ENCODE measurements at places on chromosomes 12 and 14.

DNA sequence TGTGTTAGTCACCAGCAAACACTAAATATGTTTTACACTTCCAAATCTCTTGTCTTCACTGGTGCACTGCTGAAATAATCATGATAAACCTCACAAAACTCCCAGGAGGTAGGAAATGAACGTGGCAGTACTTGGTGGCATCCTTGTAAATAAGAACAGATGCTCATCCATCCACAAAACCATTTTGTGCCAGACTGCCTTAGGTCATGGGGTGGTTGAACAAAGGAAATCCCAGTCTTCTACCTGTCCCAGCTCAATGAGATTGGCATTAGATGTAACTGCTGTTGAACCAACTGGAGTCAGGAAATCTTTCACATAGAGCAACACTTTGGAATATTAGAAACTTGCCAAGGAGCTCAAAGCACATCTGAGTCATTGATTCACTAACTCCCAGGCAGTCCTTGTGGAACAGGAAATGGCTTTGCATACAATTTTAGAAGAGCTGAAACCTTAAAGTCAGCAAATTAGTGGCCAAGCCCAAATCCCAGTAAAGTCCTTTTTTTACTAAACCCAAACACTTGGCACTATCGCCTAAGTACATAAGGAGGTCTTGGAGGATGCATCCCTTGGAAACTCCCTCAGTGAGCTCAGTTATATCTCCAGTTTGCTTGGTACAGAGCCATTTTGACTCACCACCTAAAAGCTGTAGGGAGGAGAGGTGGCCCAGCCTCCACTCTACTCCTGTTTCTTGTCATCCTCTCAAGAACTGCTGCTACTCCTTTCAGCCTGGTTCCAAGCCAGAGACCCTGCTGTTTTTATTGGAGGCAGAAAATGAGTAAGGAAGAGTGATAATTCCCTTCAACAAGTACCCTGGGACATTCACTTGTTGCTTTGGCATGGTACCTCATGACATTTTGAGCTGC lies 208.0 kb downstream of the NOVA1 start:
- no peak for DNase-seq

DNA sequence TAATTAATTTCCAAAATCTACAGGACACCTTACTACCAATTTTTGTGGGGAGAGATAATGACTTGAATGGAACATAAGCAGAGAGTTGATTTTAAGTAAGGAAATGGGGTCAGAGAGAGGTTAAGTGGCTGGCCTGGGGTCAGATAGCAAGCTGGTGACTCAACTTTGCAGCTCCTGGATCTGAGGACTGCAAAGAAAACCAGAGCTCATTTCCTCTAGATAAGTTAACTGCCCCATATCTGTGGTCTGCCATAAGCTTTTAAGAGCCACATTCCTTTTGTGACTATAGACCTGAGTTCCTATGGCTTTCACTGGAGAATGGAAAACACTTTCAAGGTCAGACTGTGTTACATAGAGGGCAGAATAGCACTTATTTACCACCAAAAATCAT lies 201.2 kb upstream of the PRICKLE1 start:
- DNase-seq: no peak

GRCh38 chr14:100683578-100683977 lies 43.1 kb upstream of the DLK1 start:
- no peak for DNase-seq

- DNase-seq: no peak
Measured at GRCh38 chr12:29152223-29152868, 3.3 kb downstream of the FAR2 start.

- DNase-seq: no peak
Measured at GRCh38 chr12:64500394-64500793, 48.5 kb downstream of the TBK1 start.

- DNase-seq: no peak
Measured at GRCh38 chr14:49960453-49960852, 67.6 kb downstream of the ARF6 start.

DNA sequence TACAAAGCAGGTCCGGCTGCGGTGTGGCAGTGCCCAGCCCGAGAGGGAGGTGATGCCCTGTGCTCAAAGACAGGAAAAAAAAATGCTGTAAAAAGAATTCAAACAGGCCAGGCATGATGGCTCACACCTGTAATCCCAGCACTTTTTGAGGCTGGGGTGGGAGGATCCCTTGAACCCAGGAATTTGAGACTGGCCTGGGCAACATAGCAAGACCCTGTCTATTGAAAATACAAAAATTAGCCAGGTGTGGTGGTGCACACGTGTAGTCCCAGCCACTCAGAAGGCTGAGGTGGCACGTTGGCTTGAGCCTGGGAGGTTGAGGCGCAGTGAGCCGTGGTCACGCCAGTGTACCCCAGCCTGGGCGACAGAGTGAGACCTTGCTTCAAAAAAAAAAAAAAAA lies 26.4 kb downstream of the DNAH10 start:
- DNase-seq: no peak

- no peak for DNase-seq
Measured at GRCh38 chr12:74120644-74121043, 417.0 kb upstream of the ATXN7L3B start.

DNA sequence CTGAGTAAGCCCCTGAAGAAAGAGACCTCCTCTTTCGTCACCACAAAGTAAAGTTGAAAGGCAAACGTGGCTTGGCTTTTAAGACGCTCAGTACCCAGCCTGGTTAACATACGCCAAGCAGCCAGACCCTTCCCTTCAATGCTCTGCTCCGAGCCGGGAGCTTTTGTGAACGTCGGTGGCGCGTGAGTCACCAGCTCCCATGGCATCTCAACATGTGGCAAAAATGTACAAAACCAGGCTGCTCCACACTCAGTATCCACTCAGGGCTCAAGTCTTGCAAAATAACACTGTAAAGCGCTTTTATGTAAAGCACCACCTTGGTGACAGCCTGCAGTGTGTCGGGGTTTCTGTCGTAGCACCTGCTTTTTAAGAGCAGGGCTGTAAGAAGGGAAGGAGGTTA lies 89.0 kb downstream of the SETD3 start:
- no peak for DNase-seq

GRCh38 chr12:3261782-3262359 lies 184.7 kb downstream of the TSPAN9 start:
- no peak for DNase-seq

GRCh38 chr12:104263026-104263425 lies 40.5 kb upstream of the EID3 start:
- no peak for DNase-seq

- no peak for DNase-seq
Measured at GRCh38 chr14:88129306-88130056, 124.5 kb downstream of the GPR65 start.

GRCh38 chr12:84637926-84638325 lies 274.7 kb downstream of the SLC6A15 start:
- no peak for DNase-seq

GRCh38 chr14:29953501-29953900 lies 25.9 kb upstream of the PRKD1 start:
- no peak for DNase-seq

DNA sequence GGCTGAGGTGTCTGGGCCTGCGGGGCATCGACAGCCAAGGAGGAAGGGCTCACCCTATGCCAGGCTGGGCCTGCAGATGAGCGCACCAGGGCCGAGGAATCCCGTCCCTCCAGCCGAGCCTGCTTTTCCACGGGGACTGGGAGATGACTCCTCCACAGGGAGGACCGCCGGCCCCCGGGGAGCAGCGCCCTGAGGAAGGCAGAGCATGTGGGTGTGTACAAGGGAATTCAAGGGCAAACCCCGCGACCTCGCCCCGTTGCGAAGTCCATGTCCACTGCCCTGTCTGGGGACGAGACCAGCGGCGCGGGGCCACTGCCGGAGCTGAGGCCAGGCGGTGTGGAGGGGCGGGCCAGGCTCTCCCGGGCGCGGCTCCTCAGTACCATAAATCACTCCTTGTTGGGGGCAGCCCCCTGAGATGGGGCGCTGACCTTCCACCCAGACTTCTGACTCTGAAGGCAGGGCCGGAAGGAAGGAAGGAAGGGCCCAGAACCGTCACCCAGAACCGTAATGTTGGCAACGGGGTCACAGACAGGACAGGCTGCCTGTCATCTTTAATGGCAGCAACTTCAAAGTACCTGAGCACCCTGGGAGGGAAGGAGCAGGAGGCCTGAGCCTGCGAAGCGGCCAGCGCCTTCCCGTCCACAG lies 52.5 kb downstream of the RNF34 start:
- DNase-seq: no peak

GRCh38 chr14:74756326-74756725 lies 6.8 kb upstream of the YLPM1 start:
- no peak for DNase-seq

- no peak for DNase-seq
Measured at GRCh38 chr12:98671459-98671858, 26.4 kb downstream of the APAF1 start.

DNA sequence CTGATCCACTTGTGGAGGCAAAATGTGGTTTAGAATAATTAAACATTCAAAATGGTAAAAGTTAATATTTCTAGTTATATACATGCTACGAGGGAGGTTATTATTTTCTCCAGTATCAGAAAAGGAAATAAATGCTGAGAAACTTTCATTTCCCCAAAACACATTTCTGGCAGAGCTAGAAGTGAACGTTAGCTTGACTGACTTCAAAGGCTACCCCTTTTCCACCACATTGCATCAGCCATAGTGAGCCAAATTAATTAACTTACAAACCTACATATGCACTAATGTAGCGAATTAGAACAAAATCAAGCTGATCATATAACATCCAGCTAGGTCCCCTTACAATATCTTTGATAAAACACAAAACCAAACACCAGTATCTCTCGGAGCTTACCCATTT lies 49.3 kb upstream of the RERGL start:
- no peak for DNase-seq

- DNase-seq: no peak
Measured at GRCh38 chr12:58412461-58413060, 471.2 kb downstream of the ATP23 start.

DNA sequence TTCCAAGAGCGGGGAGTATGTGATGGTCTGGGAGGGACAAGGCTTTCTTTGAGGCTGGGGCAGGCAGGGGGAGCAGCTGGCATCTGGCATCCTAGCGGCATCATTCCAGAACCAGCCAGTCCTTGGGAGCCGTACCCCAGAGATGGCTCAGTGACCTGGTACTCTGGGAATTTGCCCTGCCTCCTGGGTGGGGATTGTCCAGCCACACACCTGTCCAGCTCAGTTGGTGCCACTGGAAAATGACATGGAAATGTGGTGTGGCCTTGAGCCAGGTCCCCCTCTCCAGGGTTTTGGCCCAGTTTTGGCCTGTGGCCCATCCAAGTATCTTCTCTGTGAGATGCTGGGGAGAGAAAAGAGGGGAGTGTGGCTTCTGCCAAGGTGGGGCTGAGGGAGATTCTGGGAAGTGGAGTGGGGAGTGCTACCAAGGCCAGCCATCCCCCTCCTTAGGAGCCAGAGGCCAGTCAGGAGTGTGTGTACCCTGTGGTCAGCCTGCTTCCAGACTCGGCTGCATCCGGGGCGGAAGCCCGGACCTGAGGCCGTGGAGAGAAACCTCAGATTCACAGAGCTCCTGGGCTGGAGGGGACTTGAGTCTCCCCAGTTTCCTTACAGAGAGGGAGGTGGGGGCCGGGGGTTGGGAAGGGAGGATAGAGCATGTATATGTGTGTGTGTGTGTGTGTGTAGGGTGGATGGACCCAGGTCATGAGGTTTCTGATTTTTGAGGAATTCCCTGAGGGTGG lies 14.7 kb upstream of the KRT80 start:
- no peak for DNase-seq

DNA sequence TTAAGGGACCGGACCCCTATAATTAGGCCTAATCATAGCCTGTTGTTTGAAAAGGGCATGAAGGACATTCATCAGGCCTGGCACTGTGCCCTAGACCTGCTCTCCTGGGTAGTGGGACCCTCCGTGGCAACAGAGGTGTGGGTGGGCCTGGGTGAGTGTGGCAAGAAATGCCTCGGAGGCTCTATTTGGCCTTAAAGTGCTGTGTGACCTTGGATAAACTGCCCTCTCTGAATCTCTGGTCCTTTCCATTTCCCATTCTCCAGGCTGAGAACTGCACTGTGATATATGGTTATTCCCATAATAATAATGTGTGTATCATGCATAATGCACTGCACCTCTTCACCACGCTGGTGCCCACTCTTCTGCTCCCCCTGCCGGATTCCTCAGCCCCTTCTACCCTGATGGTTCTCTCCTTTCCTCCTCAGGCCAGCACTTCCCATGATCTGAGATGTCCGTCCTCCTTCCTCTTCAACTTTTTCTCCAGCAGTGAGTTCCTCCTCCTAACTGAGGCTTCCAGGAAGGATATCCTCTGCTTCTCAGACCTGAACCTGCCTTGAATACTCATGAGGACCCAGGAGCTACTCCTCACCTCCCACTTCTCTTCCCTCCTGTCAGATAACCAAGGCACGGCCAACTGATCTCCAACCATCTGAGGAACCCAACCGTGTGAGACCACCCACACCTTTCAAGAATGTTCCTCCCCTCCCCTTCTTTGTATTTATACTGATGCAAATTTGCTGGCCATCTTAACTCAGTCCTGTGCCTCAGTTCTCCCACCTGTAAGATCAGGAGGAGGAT lies 111.0 kb upstream of the PZP start:
- DNase-seq: no peak

GRCh38 chr12:90274407-90274806 lies 565.8 kb upstream of the ATP2B1 start:
- no peak for DNase-seq

GRCh38 chr14:81710232-81710845 lies 176.7 kb upstream of the SEL1L start:
- DNase-seq: no peak

GRCh38 chr12:91505006-91505405 lies 322.4 kb upstream of the DCN start:
- DNase-seq: no peak

- no peak for DNase-seq
Measured at GRCh38 chr12:2250797-2251196, 198.0 kb downstream of the CACNA1C start.

DNA sequence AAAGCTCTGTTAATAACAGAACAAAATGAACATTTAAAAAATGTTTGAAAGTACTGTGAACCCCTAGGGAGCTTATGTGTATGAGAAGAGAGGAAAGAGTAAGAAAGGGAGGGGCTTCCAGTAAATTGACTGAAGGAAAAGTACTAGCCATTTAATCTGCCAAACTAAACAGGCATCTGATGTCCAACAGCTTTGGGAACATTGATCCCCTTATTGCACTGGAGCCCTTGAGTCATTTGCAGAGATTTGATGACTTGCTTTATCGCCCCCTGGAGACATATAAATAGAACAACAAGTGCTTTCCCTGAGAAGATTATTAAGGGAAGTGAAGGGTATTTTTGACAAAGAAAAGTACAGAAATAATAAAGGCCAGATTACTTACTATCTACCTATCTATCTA lies 319.3 kb upstream of the NOVA1 start:
- no peak for DNase-seq

- no peak for DNase-seq
Measured at GRCh38 chr14:104385531-104386101, 193.9 kb upstream of the C14orf180 start.

DNA sequence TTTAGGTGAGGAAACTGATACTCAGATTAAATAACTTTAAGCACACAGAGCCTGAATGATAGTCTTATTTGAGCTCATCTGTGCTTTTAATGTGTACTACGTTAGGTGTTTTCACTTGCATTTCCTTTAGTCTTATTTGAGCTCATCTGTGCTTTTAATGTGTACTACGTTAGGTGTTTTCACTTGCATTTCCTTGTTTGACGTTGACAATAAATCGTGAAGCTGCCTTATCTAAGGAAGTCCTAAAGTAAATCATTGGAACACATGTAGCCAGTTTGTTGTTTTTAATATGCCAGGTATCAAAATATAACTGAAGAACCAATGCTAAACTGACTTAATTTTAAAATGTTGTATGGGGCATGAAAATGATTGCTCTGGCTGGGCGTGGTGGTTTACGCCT lies 2.0 kb downstream of the RAP1B start:
- DNase-seq: no peak

GRCh38 chr12:61095111-61095510 lies 1165.1 kb upstream of the USP15 start:
- DNase-seq: no peak

Data from stimulated activated CD4-positive, alpha-beta T cell treated with anti-CD3 and anti-CD28 coated beads, Interleukin-1b, Interleukin-23, amount 100 ng/mL, for 24 hours (primary cell).